Stimulated activated CD8-positive, alpha-beta memory T cell treated with anti-CD3 and anti-CD28 coated beads, Interleukin-4, amount 100 ng/mL, for 1 hour (primary cell): ENCODE measurements at places on chromosomes 2 and 18.

- no peak for DNase-seq
Measured at GRCh38 chr2:226131299-226131784, 668.3 kb downstream of the IRS1 start.

DNA sequence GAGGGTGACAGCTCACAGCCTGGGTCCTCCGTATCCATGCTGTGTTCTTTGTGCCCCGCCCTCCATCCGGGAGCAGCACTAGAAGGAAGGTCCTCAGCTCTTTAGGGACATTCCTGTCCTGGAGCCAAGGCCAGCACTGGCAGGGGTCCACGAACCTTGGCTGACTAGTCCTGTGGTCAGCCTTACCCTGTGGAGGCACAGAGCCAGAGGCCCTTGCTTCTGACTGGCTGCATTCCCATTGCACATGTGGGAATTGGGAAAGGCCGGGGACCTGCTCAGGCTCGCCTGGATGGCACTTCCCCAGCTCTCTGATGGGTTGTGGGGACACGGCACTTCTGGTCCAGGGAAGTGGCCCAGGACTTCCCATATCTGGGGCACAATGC is 24.9 kb upstream of the RHOB start:
- DNase-seq = no peak

GRCh38 chr18:7609617-7610016 is 42.5 kb downstream of the PTPRM start:
- DNase-seq = no peak

GRCh38 chr2:190903693-190904450 is 23.3 kb downstream of the GLS start:
- no peak for DNase-seq

GRCh38 chr18:12314591-12315305 is 6.7 kb downstream of the TUBB6 start:
- no peak for DNase-seq

DNA sequence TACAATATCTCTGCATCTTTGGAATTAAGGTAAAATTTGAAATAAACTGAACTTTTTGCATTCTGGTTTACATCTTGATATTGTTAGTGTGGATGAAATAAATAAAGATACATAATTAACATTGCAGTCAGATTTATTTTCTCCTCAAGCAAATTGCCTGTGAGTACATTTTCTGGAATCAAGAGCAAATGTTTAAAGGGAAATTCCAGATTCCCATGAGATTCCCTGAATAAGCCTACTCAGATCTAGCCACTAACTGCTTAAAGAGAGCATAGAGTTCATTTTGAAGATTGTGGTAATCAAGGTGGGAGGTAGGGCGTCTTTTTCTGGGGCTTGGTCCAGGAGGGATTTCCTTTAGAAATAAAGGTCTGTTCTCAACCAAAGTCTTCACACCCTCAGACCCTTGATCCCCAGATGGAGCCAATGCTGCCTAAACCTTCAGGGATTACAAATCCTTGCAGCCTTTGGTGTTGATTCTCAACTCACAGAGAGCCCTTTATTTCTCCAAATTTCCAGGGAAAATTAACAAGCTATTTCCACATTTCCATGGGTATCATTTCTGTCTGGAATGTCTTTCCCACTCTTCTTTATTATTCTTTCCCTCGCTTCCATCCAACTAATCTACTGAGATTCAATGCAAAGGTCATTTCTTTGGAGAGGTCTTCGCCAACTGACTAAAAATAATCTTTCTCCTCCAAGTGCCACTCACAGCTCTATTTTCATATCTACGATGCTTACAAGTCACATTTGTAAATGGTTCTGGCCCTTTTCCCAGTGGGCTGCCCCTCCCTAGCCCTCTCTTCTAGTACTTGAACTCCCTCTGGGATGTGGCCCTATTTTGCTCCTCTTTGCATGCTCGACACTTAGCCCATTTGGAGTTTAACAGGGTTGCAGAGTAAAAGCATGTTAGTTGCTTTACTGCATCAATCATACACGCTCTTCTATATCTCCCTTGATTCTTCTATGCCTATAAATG is 79.8 kb upstream of the SPATS2L start:
- DNase-seq = no peak

GRCh38 chr2:155332016-155332415 is 633.5 kb downstream of the KCNJ3 start:
- DNase-seq = no peak

- DNase-seq = no peak
Measured at GRCh38 chr2:125167820-125168219, 1142.7 kb downstream of the CNTNAP5 start.

DNA sequence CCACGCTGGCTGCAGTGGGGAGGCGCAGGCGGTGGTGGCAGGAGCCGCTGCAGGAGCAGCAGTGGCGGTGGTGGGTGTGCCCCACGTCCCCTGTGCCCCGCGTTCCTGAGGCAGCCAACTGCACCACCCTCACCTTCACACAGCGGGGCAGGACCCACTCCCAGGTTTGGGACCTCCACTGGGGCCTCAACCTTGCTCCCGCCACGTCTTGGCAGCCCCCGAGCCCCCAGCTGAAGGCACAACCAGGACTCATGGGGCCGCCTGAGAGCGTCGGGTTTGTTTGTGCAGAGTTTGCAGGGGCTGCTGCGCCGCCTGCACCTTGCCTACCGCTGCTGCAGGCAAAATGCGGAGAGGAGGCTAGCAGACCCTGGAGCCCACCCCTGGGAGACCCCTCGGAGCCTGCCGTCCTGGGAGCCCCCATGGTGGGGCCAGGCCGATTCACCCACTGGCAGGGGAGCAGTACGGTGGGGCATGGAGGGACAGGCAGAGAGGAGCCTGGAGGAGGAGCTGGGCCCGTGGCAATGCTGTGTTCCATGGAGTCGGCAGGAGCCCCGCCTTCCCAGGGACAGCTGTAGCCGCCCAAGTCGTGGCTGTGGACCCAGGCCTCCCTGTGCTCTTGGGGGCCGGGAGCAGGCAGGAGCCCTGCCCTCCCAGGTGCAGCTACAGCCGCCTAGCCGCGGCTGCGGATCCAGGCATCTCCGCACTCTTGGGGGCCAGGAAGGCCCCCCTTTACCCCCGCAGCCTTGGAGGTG is 14.7 kb upstream of the EML6 start:
- DNase-seq = no peak

GRCh38 chr2:237444071-237444470 is 30.1 kb upstream of the COL6A3 start:
- no peak for DNase-seq

DNA sequence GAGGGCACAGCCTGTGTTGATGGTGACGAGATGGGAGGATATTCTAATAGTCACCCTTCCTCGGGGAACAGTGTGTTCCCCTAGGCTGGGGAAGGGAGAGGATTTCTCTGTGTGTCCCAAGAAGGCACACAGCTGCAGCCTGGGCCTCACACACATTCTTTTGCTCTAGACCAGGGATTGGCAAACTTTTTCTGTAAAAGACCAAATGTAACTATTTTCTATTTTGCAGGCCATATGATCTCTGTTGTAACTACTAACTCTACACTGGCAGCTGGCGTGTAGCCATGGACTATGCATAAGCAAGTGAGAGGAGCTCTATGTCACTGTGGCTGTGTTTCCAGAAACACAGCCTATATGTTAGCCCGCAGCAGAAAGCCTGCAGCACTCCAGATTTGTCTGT is 65.8 kb downstream of the ARHGAP28 start:
- DNase-seq = no peak

- DNase-seq = no peak
Measured at GRCh38 chr2:172223601-172224054, 120.9 kb upstream of the DLX2 start.

- DNase-seq = no peak
Measured at GRCh38 chr2:43020296-43020695, 206.1 kb downstream of the ZFP36L2 start.

GRCh38 chr2:54655046-54655809 is 68.2 kb upstream of the EML6 start:
- DNase-seq = no peak

- DNase-seq = no peak
Measured at GRCh38 chr2:83851066-83851465, 608.0 kb downstream of the SUCLG1 start.

DNA sequence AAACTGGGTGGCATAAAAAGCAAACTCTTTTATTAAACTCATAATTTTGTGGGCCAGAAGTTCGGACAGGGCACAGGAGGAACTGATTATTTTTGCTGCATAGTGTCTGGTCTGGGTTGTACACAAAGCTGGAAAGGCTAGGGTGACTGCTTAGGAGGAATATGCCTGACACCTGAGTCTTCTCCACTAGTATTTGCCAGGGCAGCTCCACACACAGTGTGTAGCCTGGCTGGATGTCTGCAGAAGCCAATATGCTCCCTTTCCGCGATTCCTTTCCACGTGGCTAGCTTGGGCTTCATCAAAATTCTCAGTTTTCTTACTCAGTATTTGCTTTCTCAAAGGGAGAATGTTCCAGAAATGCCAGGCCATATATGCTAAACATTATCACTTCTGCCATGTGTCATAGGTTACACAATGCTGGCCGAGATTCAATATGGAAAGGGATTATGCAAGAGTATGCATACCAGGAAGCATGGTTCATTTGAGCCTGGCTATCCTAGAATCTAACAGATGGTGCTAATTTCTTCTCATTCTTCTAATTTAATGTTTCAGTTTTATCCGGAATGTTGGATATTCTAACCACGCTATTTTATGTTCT is 142.7 kb upstream of the DOK6 start:
- no peak for DNase-seq

DNA sequence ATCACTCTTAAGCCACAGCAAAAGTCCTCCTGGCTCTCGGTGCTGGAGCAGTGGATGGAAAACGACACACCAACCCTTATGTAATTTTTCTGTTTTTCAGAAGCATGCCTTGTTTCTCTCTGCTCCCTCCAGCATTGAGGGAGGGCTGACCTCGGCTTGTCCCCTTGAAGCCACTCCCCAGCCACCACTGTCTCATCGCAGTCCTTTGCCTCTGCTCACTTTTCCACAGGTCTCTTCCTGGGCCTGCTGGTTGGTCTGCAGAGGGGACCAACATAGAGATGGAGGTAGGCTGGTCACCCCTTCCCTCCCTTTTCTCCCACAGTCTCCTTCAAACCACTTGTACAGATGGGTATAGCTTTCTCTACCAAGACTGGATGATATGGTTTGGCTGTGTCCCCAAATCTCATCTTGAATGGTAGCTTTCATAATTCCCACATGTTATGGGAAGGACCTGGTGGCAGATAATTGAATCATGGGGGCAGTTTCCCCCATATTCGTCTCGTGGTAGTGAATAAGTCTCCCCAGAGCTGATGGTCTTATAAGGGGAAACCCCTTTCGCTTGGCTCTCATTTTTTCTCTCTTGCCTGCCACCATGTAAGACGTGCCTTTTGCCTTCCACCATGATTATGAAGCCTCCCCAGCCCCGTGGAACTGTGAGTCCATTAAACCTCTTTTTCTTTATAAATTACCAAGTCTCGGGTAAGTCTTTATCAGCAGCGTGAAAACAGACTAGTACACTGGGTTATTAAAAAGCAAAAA is 14.3 kb upstream of the RIOK3 start:
- DNase-seq = no peak

DNA sequence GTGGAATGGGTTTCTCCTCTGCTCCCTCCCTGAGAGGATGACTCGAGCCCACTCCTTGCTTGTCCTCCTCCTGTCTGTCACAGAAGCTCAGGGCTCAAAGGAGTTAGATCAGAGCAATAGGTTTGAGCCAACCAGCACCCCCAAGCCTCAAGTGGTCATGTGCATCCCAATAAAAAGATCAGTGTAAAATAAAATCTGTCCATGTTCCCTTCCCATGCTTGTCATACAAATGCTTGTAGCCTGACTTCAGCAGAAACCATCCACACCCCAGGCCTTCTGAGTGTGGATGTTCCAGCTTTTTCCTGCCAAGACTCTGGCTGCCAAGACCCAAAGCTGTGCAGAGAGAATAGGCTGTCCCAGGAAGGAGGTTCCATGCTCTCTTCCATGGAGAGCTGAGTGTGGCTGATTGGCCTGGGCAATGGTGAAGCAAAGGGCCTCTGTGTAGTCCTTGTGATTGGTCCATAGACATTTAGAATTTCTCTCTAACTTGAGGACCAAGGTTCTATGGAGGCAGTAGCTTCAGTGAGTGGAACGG is 67.4 kb downstream of the GYPC start:
- DNase-seq = no peak

GRCh38 chr18:26432651-26433424 is 115.5 kb downstream of the KCTD1 start:
- DNase-seq = no peak

DNA sequence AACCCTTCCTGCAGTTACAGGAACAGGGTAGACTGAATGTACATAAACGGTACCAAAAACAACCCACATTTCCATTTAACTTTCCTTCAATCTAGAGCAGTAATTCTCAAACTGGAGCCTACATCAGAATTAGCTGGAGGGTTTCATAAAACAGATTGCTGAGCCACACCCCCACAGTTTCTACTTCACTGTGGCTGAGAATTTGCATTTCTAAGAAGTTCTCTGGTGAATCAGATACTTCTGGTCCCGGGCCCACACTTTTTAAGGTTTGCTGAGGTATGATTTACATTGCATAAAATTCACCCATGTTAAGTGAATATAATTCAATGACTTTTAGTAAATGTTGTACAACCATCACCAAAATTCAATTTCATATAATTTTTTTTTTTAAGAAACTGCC is 113.7 kb downstream of the SRBD1 start:
- DNase-seq = no peak

DNA sequence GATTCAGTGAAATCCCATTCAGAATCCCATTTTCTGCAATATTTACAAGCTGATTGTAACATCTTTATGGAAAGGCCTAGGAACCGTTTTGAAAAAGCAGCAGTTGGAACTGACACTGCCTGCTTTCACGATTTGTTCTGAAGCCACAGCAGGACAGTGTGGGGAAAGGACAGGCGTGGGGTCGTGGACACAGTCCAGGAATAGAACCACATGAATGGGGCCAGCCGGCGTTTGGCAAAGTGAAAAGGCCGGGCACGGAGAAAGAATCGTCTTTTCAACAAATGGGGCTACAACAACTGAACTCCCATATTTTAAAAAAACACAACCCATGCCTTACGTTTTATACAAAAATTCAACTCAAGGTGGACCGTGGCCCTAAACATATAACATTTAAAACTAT is 69.8 kb downstream of the SLC66A2 start:
- no peak for DNase-seq

DNA sequence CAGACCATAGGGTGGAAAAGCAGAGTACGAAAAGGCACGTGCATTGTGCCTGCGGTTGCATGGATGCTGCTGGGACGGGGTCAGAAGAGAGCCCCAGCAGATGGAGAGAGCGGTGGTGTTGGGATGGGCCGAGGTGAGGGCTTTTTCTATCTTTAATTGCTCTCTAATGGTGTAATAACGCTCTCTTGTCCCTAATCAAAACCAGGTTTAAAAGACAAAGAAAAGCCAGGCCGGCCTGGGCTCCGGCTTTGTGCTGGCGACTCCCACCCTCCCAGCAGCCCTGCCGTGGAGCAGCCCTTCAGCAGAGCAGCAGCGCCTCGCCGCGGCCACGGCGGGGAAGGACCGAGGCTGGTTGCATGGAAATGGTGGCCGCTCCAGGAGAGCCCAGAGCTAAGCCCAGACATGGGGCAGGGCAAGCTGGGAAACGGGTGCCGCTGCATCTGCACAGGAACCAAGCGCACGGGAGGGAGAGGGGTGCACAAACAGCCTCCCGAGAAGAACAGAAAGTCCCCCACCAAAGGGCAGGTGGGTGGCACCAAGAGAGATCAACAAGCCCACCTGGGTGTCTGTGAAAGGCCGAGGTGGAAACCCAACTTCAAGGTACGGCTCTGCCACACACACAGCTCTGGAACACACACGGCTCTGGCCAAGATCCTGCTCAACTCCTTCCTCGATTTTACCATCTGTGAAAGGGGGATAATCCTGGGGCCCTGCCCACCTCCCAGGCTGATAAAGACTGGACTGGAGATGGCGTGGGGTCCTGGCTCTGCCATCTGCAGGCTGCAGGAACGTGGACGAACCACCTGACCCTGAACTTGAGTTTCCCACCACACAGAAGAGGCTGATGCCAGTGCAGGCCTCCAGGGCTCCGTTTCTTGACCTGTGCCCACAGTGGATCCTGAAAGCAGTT is 15.0 kb downstream of the HS1BP3 start:
- DNase-seq = no peak
